Posterior cingulate gyrus (tissue), 11 donors: ENCODE measurements at places on chromosomes 4 and X.

- DNase-seq: no peak
Measured at GRCh38 chr4:102787944-102788343, 27.2 kb upstream of the MANBA start.

- DNase-seq: no peak
Measured at GRCh38 chr4:115154826-115155225, 41.4 kb upstream of the NDST4 start.

GRCh38 chrX:103919270-103919637 lies 43.2 kb upstream of the TMSB15B start:
- no peak for DNase-seq

DNA sequence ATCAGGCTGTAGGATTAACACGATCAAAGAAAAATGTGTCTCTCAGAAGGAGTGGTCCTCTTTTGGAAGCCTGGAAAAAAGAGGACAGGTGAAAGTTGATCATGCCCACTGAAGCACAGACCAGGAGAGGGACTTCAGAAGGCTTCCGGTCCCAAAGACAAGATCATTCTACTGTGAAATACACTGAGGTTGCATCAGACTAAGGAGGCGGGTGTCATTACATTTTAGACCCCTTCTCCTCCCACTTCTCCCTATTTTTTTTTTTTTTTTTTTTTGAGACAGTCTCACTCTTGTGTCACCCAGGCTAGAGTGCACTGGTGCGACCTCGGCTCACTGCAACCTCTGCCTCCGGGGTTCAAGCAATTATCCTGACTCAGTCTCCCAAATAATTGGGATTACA lies 67.5 kb downstream of the RBM47 start:
- no peak for DNase-seq

DNA sequence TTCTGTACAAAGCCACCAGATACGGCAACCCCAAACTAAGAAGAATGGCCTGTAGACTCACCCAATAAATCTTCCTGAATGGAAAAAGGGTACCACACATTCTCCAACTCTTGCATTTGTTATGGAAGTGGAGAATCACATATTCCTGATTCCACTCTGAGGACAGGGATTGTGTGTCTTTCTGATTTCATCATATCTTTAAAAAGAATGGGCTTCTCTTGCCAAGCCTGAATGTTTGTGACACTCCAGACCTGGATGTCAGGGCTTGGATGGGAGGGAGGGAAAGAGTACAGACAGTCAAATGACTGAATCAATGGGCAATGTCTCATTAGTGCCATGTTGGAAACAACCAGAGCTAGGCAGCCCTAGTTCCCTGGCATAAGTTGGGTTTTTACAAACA lies 77.4 kb downstream of the PLAC1 start:
- no peak for DNase-seq

DNA sequence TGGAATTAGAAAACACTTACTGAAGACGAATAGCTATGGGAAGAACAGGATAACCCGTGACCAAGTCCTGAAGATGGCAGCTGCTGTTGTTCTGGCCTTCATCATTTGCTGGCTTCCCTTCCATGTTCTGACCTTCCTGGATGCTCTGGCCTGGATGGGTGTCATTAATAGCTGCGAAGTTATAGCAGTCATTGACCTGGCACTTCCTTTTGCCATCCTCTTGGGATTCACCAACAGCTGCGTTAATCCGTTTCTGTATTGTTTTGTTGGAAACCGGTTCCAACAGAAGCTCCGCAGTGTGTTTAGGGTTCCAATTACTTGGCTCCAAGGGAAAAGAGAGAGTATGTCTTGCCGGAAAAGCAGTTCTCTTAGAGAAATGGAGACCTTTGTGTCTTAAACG lies 2.4 kb downstream of the AGTR2 start:
- DNase-seq: no peak

DNA sequence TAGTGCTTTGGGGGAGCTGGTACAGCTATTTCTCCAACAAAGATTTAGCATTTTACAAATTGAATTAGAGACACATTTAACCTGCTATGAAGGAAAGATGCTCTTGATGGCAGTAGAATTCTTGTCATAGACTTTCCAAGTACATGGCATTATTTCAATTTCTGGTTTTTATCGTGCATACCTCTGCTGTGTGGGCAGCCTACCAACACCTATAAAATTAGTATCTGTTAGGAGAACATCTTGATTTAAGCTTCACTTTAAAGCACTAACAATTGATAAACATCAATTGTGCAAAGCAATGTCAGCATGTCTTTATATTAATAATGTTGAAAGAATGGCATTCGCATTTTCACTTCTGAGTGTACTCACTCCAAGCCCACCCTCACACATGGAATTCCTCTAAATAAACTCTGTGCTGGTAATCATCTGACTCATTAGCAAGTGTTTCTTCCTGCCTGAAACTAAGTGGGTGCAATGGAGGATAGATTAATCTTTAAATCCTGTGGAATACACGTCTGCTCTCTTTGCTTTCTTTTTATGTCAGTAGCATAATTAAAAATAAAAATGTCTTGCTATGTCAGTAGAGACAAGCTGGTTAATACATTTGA lies 279.8 kb upstream of the MAGEB18 start:
- no peak for DNase-seq

- DNase-seq: no peak
Measured at GRCh38 chr4:88414755-88415154, 36.1 kb downstream of the HERC6 start.

- DNase-seq: no peak
Measured at GRCh38 chrX:69674891-69675290, 59.0 kb downstream of the EDA start.

GRCh38 chr4:177528620-177529019 lies 86.4 kb upstream of the AGA start:
- no peak for DNase-seq

- no peak for DNase-seq
Measured at GRCh38 chr4:141462361-141462760, 174.0 kb upstream of the IL15 start.

GRCh38 chr4:56181140-56181953 lies 205.9 kb downstream of the AASDH start:
- DNase-seq: no peak

DNA sequence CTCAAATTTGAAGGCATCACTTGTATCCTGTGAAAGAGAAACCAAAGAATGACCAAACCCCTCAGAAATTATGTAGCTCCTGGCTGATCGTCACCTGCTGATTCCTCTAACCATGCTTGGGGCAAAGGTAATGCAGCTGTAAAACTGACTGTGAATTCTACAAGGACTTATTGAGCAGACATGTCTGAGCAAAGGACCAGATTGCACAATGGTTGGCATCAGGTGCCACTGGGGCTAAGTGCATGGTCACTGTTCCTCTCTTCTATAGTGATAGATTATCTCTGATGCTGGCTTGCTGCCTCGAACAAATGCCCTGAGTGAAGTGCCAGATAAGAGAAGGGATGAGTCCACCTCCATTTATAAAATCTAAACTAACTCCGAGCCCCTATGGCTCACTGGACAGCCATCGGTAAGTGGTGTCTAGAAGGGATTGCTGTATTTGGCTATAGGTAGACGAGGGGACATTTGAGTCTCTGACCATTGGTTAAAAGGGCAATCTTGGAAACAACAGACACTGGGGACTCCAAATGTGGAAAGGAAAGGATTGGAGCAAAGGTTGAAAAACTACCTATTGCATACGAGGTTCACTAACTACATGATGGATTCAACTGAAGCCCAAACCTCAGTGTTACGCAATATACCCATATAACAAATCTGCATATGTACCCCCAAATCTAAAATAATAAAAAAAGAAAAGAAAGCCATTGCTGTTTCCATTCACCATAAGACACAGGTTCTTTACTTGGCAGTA lies 110.7 kb upstream of the IGSF1 start:
- no peak for DNase-seq

DNA sequence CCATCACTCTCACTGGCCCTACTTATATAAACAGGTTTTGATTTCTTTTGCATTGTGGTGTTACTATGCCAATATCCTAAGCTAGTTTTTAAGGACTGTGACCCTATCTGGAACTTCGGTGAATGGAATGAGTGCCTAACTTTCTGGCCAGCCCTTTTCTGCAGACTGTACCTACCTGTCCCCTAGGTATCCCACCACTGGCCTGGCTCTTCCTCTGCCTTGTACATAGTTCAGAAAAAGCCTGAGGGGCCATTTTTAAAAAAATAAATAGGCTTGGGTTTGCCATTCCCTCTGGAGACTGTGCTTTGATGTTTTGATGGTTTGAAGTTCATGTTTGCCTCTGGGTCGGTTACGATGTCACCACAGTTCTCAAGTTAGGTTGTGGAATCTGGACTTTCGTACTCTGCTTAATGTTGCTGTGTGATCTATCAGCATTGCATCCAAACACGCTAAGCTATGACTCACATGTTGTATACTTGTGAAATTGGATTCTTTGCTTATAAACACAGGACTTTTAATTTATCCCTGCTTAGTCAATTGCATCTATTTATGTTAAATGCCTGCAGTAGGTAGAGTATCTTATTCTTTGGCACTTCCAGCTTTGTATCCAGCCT lies 182.0 kb downstream of the ANKRD50 start:
- DNase-seq: no peak

DNA sequence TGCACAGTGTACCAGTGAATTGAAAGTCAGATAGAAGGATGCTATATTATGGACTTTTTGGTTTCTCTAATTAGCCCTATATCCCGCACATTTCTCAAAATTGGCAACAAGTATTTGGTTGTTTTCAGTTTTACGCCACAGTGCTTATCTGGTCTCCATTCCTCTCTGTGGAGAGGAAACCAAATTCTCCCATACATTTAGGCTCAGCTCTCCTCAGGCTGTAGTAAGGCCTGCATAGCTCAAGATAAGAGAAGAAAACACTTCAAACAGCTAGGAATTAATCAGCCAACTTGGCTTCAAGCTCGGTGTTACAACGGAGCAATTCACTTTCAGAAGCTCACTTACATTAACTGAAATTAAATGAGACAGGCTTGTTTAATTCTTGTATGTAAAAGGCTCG lies 263.2 kb downstream of the PDHA2 start:
- no peak for DNase-seq

GRCh38 chr4:48832571-48832970 lies 1.7 kb downstream of the OCIAD1 start:
- no peak for DNase-seq

DNA sequence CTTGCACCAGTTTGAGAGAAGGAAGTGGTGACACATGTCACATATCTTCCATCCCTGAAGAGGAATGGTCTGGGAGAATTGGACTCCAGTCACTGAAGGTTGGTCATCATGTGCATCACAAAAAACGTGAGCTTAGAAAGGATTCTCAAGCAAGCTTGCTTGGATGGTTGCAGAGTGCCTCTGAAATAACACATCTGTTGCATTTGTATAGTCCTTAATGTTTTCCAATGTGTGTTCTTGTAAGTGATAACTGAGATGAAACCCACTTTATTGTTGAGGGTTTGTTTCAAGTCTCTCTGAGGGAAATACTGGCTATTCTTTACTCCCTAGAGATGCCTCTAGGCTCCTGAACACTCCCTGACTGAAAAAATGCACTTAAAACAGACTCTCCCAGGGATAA lies 184.5 kb upstream of the MBNL3 start:
- no peak for DNase-seq

- no peak for DNase-seq
Measured at GRCh38 chr4:184293552-184293951, 75.9 kb upstream of the ENPP6 start.

DNA sequence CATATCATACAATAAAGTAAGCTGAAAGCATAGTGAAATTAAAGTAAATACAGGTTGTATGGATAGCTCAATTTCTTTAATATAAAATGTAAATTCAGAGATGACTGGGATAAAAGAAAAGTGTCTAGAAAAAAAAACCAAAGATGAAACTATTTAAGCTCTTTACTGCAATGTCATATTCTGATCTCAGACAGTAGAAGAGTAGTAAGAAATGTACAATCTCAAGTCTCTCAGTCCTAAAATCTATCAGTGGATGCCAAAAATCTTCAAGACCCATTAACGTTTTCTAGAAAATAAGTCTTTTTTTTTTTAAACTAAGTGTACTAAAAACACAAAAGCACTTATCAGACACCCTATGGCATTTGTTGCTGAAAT lies 13.8 kb downstream of the MGARP start:
- DNase-seq: no peak

- no peak for DNase-seq
Measured at GRCh38 chr4:71270901-71271300, 67.9 kb upstream of the SLC4A4 start.

DNA sequence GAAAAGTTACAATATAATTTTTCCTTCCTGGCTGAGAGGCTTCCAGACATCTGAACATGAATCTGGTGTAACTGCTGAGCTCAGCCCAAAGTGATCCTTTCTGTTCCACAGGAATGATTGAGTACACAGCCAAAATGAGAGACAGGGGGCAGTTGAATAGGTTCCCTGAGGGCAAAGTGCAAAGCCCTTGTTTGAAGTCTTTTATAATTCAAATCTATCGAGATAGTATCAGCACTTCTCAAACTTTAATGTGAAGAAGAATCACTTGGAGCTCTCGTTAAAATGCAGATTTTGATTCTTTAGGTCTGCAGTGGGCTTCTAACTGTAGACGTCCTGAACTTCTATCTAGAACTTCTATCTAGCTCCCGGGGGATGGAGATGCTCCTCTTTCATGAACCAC lies 54.4 kb upstream of the BMP2K start:
- DNase-seq: no peak

GRCh38 chrX:39117101-39117500 lies 315.8 kb downstream of the MID1IP1 start:
- no peak for DNase-seq

GRCh38 chrX:71650333-71650969 lies 16.9 kb upstream of the LOC101059915 start:
- DNase-seq: no peak
